ENCODE measurements at places on chromosomes 7 and 10. TPM values are rescaled to one million over a fixed set of nuclear protein-coding genes. Genes with fewer than 3 reads are reported as not detected.

GRCh38 chr7:80498481-80499349, 13.1 kb downstream of the GNAT3 start:
- DNase-seq: no peak

- DNase-seq: no peak
Measured at GRCh38 chr10:15464381-15464780, 93.3 kb upstream of the FAM171A1 start.

GRCh38 chr10:15169555-15170401, 1.3 kb upstream of the NMT2 start:
- DNase-seq: peak; percentile 5

Gene CCDC3
- total RNA-seq: not detected

Gene FEZF1
- total RNA-seq: not detected

GRCh38 chr10:61904733-61905725, 3.5 kb downstream of the ARID5B start:
- peak; percentile 80 for DNase-seq

DNA sequence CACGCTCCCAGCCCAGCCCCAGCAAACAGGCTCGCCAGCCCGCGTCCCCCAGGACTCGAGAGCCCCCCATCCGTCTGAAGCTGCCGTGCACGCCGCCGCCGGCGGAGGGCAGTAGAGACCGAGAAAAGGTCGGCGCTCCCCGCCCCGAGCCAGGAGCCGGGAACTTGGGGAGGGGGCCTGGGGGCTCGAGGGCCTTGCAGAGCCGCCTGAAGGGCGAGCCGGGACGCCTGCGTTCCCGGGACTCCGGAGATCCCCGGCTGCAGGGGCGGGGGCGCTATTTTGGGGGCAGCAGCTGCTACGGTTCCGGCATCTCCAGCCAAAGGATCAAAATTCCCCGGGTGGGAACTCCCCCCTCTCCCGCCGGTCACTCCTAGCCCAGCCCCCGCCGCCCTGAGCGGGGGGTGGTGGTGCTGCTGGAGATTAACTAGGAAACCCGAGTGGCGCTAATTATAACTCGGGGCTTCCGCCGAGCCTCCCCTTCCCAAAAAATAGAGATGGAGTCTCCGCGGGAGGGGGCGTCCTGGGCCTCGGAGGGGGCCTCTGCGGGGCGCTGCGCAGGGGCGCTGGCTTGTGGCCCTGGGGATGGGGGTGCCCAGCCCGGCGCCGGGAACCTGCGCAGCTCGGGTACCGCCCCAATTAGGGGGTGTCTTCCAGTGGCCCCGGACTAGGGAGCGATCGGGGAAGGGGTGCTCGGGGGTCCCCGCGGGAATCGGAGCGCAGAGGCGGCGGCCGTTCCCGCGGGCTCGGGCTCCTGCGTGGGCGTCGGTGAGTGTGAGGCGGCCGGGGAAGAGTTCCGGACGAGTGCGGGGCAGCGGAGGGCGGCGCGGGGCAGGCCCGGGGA, 608 bp downstream of the ACHE start:
- DNase-seq: peak; percentile 49

Gene TDRD1
- not detected for total RNA-seq

DNA sequence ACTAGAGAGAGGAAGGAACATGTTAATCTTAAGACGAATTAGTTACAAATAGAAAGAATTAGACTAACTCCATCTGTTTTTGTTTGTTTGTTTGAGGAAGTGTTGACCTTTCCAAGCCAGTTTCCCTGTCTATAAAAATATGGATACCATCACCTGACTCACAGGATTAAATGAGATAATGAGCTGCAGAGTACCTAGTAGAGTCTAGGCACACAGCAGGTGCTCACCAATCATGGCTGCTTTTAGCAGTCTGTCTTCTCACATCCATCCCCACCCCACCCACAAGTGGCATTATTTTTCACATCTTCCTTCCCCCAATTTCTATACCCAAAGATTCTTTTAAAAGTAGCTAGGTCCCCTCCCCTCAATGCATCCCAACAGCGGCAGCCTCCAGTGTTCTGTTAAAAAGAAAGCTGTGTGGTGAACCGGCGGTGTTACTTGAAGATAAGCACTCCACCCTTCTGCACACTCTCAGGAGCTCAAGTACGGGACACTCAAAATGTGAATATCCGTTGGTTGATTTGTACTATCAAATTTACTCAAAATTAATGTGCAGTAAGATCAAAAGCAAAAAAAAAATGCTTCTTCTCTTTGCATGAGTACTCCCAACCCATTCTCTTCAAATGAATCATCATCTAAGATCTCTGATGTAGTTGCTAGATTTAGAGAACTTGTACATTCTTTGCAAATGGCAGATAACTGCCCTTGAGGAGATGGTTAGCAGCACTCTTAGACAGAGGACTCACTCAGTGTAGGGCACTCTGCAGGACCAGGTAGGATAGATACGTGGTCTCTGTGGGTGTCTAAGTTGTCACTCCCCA, 145.4 kb upstream of the ASAH2 start:
- no peak for DNase-seq

GRCh38 chr7:64884913-64885370, 18.1 kb upstream of the ZNF273 start:
- no peak for DNase-seq

Gene KCP
- 1.4 TPM for total RNA-seq

Gene HOXA7
- total RNA-seq: 1.2 TPM

Gene LRIT1
- not detected for total RNA-seq

DNA sequence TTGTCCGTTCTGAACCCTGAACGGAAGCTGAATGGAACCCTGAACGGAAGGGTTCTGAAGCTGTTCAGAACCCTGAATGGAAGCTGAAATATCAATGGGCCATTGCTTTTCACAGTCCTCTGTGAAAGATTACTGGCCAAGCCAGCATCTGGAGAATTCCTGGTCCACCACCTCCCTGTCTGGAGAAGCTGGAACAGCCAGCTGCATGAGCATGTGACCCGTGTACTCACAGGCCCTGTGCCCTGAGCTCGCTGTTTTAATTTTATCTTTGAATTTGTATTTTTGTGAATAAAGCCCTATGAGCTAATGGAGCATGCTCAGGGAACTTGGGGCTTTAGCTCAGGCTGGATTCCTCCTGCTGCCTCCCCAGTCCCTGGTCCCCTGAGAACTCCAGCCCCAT, 37.2 kb downstream of the HTRA1 start:
- no peak for DNase-seq

GRCh38 chr7:74103219-74103772, 19.7 kb downstream of the LIMK1 start:
- no peak for DNase-seq

Gene FAM180A
- total RNA-seq: not detected

DNA sequence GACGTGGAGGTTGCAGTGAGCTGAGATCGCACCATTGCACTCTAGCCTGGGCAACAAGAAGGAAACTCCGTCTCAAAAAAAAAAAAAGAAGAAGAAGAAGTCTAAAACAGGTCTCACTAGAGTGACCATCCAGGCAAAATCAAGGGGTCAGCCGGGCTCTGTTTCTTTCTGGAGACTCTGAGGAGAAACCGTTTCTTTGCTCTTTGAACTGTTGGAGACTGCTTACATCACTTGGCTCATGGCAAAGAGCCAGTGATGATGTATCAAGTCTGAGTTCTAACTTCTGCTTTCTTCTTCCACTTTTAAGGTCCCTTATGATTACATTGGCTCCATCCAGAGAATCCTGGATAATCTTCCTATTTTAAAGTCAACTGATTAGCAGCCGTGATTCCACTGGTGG, 306.8 kb downstream of the WDR11 start:
- no peak for DNase-seq

DNA sequence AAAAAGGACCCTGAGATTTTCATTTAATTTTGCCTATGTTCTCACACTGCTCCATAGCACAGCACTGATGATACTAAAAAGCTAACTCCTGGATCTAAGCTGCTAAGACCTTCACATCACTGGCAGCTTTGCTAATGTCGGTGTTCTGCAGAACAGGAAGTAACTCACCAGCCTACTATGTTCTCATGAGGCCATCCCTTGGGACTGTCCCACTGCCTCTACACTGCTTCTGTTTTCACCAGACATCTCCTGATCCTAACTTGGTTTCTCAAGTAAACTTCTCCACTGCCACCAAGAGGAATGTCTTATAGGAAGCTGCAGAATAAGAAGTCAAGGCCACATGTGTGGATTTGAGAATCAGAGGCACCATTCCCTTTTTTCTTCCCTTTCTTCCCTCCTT, 15.1 kb downstream of the HTR7 start:
- DNase-seq: no peak

- DNase-seq: no peak
Measured at GRCh38 chr10:13632884-13633440, 46.2 kb downstream of the PRPF18 start.

DNA sequence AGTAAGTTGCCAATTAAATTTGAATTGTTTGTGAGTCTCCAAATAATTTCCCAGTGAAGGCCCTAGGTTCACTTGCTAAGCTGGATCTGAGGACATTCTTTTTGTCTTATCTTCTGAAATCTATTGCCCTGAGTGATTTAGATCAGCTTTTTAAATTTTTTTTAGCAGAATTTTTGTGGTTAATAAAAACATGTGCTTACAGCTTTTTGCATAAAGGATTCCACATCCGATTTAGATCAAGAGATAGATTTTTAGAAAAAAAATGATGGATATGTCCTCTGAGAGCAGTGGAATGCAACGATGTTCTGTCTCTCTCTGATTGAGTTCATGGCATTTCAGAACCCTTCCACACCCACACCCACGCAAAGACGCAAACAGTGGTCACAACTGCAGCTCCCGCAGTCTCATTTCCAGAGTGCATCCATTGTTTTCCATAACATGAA, 358.8 kb downstream of the SUGCT start:
- DNase-seq: no peak

DNA sequence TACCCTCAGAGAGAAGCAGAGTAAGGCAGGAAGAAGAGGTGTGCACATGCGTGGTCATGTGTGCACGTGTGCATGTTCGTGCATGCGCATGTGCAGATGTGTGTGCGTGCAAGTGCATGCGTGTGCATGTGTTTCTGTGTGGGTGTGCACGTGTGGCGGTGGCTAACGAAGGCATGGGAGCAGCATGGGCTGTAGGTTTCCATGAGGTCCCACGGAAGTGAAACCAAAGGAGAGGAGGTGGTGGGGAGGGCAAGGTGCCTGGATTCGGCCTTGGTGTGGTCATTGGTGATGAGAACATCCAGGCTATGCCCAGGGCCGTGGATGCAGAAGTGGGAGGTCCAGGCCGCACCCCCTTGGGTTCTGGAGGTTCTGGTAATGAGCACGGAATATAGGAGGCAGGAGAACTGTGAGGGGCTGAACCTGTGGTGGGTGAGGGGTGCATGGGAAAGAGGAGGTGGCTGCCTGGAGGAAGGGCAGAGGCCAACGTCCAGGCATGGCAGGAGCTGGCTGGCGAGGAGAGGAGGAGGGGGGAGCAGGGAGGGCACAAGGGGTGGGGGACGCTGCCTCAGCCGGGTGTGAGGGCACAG, 2.4 kb upstream of the INPP5A start:
- DNase-seq: no peak

DNA sequence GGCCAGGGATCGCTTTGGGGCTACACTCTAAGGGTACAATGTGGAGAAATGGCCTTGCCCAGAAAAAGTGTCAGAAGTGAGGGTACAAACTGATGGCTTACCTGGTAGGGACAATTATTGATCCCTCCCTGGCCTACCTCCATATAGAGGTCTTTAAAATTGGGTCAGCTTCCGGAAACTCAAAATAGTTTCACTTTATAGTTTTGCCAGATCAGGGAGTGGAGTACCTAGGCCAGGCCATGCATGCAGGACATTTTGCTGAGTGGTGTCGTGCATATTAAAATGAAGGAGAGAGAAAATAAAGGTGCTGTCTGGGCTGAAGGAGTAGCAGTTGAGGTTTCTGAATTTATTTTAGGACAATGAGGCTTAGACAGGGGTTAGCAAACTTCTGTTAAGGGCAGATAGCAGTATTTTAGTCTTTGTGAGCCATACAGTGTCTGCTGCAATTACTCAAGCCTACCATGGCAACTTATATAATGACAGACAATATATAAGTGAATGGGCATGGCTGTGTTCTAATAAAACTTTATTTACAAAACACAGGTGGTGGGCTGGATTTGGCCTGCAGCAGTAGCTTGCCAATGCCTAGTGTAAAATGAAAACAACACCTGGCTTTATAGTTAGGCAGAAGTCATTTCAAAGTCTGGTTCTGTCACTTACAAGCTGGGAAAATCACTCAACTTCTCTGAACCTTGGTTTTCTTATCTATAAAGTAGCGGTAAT, 176.9 kb upstream of the AOAH start:
- no peak for DNase-seq

GRCh38 chr10:60869652-60870415, 74.2 kb downstream of the RHOBTB1 start:
- no peak for DNase-seq

GRCh38 chr7:102284891-102285539, 1.7 kb upstream of the SH2B2 start:
- peak; percentile 44 for DNase-seq

DNA sequence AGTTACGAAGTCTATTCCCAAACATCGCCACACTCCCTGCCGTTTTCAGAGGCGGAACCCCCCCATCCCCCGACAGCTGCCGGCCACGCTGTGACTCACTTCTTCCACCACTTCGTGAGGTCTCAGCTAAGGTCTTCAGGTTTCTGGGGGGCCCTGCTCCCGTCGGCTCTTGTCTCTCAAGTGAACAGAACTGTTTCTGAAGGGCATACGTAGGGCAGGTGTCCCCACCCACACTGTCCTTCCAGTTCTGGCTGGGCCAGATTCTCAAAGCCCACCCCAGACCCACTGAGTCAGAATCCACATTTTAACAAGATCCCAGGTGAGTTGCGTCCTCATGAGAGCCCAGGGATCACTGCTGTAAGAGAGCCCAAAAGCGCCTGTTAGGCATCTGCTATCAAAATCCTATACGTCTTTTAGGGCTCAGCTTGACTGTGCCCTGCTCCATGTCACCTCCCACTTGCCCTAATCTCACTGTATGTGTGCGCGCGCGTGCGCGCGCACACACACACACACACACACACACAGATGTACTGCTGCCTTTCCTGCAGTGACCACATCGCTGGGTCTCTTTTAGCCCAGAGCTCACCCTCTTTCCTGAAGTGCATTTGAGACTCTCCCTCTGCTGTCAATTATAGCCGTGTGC, 78.8 kb downstream of the PROSER2 start:
- no peak for DNase-seq

DNA sequence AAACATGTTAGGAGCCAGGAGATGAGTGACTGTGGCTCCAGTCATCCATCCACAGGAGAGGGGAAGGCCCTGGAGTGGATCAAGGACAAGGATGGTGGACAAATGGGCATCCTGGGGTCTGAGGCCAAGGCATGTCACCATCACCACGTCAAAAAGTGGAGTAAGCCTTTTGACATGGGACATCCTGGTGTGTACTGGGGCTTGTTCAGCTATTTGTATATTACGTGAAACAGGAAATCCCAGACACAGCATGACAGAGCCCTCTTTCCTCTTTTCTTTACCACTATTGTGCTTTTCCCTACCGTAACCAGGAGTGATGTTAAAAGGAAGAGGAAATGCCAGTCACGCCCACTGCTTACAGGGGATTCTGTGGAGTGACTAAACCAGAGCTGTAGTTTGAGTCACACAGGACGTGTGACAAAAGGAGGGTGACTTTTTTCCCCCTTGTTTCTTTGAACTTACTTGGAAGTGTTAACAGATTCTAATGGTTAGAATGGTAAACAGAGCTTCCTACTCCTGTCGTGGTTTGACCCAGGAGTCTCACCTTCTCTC, 15.4 kb downstream of the ACSL5 start:
- peak; percentile 17 for DNase-seq

Data from OCI-LY7 (cell line).